ENCODE measurements at places on chromosomes 1 and 21.

DNA sequence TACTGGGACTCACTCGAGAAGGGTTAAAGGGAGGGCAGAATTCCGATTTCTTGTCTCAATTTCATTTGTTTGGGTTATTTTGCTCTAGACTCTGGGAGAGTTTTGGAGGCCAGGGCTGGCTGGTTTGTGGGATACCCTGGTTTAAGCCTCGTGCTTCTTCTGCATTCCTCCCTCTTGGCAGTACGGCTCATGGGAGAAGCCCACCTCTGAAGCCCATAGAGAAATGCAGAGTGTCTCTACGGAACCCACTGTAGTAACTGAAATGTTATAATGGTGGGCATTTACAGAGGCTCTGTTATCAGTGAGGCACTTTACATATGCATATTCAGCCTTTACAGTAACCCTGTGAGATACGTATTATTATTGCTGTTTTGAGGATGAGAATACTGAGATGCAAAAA is 43.9 kb downstream of the ROR1 start:
- DNase-seq: no peak

DNA sequence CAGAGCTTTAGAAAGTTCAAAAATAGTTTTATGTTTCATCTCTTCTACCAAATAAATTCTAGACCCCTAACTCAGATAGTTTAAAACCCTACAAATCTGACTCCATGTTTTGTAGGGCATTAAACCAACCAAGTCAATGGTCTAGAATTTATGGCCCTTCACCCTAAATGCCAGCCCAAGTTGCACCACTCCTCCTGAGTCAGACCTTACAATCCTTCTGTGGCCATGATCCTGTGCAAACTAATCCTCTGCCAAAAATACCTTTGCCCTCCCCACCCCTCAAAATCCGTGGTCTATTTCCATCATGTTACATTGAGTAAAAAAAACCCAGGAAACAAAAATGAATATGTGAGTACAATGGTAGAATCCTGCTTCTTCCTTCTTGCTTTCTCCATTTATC is 179.3 kb downstream of the NR5A2 start:
- no peak for DNase-seq

DNA sequence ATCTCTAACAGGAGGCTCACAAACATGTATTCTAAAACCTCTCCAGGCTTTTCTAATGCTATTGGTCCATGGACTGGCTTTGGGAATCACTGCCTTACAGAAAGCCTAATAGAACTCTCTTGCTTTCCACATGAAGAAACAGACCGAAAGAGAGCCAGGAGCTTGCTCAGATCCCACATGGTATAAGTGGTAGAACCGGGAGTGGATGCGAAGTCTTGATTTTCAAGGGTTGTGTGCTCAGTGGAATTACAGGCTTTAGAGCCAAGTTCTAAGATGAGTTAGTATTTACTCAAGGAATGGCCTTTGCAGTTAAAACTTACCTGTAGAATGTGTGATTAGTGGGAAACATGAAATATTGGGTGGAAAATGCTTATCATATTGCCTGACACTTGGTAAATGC is 54.3 kb upstream of the HSD17B7 start:
- DNase-seq: no peak

DNA sequence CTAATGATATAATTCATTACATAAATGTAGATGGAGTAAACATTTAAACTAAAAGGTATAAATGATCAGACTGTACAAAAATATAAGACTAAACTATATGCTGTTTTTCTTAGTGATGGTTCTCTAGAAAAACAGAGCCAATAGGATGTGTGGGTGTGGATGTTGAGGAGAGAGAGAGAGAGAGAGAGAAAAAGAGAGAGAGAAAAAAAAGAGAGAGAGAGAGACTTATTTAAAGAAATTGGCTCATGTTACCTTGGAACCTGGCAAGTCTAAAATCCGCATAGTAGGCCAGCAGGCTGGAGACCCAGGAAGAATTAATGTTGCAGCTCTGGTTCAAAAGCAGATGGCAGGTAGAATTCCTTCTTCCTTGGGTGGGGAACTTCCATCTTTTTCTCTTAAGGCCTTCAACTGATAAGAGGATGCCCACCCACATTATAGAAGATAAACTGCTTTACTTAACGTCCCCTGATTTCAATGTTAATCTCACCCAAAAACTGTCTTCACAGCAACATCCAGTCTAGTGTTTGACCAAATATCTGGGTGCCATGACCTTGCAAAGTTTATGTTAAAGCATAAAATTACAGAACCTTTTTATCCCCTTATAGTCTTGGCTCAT is 74.3 kb upstream of the KCNJ15 start:
- no peak for DNase-seq

DNA sequence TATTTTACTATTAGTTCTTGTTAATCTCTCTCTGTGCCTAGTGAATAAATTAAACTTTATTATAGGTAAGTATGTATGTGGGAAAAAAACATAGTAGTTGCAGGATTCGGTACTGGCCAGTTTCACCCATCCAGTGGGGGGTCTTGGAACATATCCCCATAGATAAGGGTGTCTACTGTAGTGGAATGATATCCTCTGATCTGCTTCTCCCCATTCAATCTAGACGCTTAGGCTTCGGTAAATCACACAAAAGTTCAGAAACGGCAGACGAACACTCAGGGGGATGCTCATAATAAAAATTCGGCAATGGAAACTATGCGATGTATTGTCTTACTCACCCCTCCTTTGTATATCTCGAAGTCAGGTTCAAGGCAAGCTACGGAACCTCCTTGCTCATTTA is 232.9 kb upstream of the COA6 start:
- no peak for DNase-seq

GRCh38 chr1:224348137-224348536 is 8.5 kb upstream of the CNIH4 start:
- no peak for DNase-seq

GRCh38 chr1:116772648-116773045 is 18.4 kb downstream of the CD2 start:
- DNase-seq: no peak

- DNase-seq: no peak
Measured at GRCh38 chr1:92832537-92833114, 786 bp downstream of the RPL5 start.

GRCh38 chr1:153387785-153388184 is 3.1 kb downstream of the S100A8 start:
- no peak for DNase-seq

GRCh38 chr1:228982637-228983036 is 247.4 kb downstream of the RHOU start:
- no peak for DNase-seq

DNA sequence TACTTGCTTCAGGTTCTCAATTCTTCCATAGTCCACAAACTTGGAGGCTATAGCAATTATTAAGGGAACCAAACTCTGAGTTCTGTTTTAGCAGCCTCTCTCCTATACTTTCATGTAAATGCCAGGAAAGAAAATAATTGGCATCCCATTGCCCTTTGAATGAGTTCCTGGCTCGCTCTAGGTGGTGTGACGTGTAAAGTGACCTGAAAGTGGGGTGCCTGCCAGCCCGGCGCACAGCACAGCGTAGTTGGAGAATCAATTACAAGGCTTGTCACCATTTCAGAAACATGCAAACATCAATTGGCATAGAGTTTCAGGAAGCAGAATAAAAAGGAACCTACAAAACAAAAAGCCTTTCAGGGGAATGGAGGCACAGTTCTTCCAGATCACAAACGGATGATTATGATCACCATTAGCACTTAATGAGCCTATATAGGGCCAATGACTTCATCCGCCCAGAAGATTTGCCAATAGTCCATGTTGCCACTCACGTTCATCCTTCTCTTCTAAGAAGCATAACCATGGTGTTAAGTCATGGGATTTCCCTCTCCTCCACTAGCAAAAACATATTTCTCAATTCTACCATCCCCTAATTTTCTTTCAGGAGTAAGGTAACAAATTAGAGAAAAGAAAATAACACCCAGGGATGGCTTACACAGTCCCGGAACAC is 354.6 kb upstream of the ADGRL2 start:
- no peak for DNase-seq

GRCh38 chr1:52556641-52557360 is 3.9 kb upstream of the TUT4 start:
- no peak for DNase-seq

- DNase-seq: no peak
Measured at GRCh38 chr1:230129341-230129740, 62.3 kb downstream of the GALNT2 start.

DNA sequence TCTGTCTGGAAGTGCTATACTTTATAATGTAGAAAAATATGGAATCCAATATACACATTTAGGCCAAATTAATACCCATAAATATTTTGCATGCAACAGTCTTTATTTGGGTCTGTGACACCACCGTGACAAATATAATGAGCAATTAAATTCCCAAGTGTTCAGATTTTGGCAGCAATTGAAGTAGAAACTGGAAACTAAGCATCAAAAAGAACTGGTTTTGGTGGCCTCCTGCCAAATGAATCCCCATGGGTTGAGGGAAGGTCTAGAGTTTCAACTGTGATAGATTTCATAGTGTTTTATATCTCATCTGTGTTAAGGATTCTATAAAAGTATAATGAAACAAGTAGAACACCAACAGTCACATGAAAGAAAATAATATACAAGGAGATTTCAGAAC is 88.4 kb downstream of the DPYD start:
- no peak for DNase-seq

- DNase-seq: no peak
Measured at GRCh38 chr1:193458628-193459027, 272.2 kb upstream of the B3GALT2 start.

DNA sequence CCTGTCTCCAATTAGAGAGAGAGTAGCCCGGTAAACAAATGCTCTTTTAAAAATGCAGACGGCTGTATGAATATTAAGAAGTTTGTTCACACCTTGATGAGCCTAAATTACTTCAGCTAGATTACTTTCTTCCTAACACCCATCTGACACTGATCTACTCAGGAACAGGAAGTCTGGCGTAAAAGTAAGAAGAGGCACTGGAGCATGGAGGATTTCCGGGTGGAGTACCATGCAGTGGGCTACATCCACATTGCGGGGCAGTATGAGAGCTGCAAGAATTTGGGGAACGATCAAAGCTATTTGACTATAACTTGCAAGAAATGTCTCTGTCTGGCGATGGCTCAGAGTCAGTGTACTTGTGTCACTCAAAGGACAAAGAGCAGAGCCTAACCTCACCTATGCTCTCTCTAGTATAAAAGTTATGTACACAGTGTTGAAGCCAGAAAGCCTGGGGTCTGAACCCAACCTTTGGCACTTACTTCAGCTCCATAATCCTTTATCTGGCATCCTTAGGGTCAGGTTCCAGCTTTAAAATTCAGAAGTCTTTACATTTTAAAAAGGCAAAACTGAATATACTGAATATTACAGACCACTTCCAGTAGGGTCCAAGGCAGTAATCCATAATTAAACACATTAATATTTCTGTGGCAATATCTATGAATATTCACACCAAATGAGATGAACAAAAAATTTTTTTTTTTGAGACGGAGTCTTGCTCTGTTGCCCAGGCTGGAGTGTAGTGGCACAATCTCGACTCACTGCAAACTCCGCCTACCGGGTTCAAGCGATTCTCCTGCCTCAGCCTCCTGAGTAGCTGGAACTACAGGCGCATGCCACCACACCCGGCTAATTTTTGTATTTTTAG is 7.9 kb upstream of the GNPAT start:
- no peak for DNase-seq

- DNase-seq: no peak
Measured at GRCh38 chr1:94531664-94532063, 9.9 kb downstream of the F3 start.

- no peak for DNase-seq
Measured at GRCh38 chr21:44456915-44457736, 1.8 kb downstream of the LRRC3 start.

- DNase-seq: no peak
Measured at GRCh38 chr1:218572050-218572449, 226.9 kb downstream of the TGFB2 start.

- DNase-seq: no peak
Measured at GRCh38 chr1:30974536-30974935, 66.0 kb upstream of the SDC3 start.

- no peak for DNase-seq
Measured at GRCh38 chr1:219724440-219724839, 111.5 kb upstream of the ZC3H11B start.

DNA sequence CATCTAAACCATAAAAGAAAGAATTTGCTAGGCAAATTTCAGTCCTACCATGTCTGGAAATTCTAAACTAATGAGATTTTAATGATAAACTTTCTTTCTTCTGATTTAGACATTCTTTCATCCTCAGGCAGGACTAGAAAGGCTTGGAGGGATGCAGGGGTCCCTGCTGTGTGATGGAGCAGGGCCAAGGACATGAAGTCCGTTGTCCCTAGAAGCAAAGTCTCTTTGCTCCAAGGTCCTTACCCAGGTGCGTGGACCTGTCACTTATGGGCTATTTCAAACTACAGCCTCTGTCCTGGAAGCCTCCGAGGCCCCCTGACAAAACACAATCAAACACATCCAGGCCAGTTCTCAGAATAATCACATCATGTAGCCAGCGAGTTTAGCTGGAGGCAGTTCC is 26.6 kb downstream of the URB1 start:
- DNase-seq: no peak

DNA sequence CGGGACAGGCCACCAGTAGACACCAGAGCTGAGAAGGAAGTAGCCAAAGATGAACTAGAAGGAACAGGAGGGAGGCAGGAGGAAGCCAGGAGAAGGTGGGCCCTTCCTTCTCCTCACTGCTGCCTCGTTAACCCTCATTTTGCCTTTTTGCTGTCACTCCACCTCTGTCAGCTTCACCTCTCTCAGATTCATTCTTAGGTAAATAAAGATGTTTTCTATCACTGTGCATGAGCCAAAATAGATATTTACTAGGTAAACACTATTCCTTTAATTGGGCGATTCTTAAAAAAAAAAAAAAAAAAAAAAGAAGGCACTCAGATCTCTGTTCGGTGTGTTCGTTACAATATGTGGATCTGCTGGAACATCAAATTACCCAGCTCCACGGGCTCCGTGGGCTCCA is 112.3 kb downstream of the GLUL start:
- no peak for DNase-seq

DNA sequence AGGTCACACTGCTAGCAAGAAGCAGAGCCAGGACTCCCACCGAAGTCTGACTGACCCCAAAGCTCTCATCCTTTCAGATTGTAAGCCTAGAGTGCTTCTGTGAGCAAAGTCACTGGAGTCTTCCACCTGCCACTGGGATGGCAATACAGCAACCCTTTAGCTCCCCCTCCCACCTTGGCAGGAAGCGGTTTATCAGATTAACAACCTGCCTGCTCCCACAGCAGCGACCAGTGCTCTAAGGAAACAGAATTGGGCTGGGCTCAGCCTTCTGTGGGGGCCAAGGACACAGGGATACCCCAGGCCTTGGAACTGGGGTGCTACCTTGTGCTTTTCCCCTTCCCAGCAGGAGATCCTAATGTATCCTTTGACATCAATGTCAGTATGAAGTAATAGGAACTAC is 76.0 kb downstream of the GFI1 start:
- peak; percentile 15 for DNase-seq

- DNase-seq: no peak
Measured at GRCh38 chr21:37560385-37560784, 193.8 kb downstream of the DYRK1A start.

DNA sequence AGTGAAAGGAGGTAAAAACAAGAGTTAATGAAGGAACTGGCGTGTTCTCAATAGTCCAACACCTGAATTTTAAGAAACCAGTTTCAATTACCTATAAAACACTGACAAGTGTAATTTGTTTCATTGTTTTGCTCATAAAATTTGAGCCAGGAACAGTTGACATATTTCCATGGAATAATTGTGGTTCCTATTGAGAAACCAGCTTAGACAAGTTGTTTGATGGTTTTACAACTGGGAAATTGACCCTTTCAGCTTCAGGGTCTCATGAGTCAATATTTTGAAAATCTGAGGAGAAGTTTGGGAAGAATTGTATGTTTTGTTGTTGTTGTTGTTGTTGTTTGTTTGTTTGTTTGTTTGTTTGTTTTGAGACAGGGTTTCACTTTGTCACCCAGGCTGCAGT is 69.1 kb upstream of the GADD45A start:
- DNase-seq: no peak

GRCh38 chr1:159791461-159791860 is 10.7 kb downstream of the DUSP23 start:
- no peak for DNase-seq

Data from activated T-cell treated with anti-CD3 and anti-CD28 coated beads, Interleukin-2, amount 50 U/mL, for 4 hours (primary cell).